ENCODE measurements at places on chromosomes 13 and 19.

DNA sequence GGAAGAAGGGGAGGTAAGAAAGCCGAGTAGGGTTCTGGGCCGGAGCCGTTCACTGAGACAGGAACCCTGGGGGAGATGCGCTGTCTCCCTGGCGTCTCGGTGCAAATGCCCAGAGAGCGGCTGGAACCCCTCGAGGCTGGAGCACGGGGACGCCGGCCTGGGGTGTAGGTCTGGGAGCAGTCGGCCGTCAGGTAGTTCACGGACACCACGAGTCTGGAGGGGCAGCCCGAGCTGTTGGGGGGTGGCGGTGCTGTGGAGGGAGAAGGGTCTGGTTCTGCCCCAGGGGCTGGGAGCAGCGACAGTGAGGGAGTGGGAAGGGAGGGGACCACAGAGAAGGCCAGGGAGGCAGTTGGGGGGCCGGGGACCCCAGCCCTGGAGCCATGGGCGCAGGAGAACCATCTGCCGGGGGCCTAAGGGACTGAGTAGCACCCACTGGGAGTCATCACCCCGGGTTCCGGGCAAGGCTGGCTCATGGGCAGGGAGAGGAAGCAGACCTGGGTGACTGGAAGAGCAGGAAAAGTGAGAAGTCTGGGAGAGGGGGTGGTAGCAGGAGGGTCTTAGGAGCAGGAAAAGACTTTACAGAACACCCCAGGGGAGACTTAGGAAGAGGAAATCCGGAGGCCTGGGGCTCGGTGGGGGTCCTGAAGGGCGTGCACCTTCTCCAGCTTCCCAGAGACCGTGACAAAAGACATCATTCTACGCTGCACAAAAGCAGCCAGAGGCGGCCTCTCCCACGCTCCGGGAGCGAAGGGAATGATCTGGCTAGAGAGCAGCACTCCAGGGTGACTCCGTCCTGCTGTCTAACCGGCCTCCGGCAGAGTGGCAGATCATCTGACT is 173.1 kb upstream of the SOX1 start:
- DNase-seq: no peak

DNA sequence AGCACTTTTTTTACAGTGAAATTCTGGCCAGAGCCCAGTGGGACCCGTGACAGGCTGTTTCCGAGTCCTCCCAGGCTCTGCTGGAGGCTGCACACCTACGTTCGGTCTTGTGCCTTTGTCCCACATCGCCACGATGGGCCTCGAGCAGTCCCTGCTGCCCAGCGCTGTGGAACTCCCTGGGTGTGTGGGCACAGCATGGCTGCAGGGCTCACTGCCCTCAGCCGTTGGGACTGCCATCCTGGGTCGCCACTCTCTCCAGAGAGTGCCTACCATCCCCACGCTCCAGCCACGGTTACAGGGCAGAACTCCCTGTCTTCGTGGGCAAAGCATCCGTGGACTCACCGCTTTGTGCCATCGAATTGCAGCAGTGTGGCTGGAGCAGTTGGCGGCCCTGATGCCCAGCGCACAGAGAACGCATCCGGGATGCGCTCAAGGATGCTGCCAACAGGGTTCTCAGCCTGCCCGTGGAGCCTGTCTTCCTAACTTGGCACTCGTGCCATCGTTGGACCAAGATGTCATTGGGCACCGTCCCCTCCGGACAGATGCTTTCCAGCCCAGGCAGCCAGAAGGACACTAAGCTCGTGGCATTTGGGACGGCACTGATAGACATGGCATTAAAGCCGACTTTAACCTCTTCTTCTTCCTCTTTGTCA is 85.0 kb upstream of the ARHGEF7 start:
- no peak for DNase-seq

DNA sequence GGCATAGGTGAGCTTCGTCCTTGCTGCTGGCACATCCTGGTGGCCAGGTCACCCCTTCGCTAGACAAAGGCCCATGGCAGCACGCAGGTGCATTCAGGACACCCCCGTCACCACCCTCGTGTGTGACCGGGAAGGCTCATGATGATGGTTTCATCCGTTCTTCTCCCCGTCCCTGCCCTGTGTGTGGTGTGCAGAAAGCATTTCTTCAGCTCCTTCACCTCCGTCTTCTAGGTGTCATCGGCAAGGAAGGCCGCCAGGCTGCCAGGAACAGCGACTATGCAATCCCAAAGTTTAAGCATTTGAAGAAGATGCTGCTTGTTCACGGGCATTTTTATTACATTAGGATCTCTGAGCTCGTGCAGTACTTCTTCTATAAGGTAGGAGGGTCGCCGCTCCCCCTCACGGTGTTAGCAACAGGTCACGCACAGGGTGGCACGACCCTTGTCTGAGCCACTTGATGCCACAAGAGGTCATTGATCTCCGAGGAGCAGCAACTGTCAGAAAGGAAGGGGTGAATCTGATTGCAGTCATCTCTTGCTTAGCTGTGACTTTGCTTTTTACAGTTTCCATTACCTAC is 111.0 kb upstream of the MCF2L start:
- DNase-seq: no peak

DNA sequence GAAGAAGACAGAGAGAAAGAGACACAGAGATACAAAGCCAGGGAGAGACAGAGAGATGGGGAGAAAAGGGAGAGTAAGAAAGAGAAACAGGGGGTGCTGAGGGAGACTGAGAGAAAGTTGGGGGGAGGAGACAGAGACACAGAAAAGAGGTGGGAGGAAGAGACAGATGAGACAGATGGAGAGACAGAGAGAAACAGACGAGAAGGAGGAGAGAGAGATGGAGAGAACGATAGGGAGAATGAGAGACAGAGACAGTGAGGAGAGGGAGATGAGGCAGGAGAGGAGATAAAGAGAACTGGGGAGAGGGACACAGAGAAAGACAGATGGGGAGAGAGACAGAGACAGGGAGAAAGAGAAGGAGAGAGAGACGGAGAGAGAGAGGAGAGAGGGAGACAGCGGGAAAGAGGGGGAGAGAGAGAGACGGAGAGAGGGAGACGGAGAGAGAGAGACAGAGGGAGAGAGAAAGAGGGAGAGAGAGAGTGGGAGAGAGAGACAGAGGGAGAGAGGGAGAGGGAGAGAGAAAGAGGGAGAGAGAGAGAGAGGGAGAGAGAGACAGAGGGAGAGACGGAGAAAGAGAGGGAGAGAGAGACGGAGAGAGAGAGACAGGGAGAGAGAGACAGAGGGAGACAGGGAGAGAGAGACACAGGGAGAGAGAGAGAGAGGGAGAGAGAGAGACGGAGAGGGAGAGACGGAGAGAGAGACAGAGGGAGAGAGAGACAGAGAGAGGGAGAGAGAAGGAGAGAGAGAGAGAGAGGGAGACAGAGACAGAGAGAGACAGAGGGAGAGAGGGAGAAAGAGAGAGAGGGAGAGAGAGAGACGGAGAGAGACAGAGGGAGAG is 12.6 kb downstream of the JOSD2 start:
- no peak for DNase-seq

DNA sequence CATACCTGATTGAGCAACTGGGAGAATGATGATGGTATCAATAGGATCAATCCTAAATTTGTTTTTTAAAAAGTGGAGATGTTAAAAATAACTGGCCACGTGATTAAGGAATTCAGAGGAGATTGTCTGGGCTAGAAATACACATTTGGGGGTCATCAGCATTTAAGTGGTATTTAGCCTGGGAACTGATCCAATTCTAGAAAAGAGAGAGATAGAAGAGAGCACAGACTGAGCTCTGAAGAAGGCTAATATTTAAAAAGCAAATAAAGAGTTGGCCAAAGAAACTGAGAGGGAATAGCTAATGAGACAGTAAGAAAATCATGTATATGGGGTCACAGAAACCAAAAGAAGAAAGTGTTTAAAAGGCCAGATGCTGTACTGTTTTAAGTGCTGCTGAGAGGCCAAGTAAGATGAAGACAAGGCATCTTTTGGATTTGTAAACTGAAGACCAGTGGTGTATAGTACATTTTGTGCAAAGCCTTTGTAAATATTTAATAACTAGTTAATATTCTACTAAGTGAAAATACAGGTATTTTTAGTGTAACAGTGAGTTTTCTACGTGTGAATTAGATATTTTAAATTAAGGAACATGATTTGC is 40.2 kb downstream of the UBL3 start:
- no peak for DNase-seq

DNA sequence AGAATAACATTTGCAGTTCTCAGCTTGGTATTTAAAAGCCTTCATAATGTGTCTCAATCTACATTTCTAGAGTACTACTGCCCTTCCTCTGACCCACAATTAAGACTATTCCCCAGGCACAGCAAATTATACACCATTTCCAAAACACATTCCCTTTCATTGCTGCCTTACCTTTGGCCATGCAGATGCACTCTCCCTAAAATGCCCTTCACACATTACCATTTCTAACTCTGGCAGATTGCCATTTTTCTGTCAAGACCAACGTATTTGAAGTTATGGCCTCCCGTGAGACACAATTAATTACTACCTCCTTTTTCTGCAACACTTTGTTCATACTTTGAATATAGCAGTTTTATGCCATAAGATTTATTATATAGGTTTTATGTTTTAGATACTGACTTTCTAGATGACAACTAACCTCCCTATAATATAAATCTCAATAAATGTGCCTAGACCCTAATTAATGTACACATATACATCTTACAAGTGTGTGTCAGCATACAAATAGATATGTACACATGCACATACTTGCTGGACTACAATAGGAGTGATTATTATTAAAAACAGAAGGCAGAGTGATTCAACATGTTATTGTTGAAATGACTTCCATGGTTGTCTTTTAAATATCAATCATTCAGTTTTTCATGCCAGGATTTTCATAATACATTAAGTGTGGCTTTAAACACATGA is 2902.5 kb downstream of the PCDH9 start:
- DNase-seq: no peak

- no peak for DNase-seq
Observed at GRCh38 chr19:7751157-7751783, 3.9 kb upstream of the CD209 start.

DNA sequence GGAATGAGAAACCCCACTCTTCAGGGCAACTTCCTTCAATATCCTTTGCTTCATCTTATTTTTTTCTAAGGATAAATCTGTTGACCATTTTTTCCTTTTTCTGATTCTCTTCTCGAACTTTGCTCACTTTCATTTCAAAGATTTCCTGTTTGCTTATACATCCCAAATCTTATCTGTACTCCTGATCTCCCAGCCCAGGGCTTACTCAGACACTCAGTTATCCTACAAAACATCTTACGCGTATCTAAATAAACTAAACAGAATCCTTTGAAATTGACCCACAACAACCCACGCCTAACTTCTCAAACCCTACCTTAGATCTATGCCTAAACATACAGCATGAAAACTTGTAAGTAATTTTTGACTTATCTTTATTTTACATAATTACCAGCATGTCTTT is 179.2 kb downstream of the ABCC4 start:
- no peak for DNase-seq

DNA sequence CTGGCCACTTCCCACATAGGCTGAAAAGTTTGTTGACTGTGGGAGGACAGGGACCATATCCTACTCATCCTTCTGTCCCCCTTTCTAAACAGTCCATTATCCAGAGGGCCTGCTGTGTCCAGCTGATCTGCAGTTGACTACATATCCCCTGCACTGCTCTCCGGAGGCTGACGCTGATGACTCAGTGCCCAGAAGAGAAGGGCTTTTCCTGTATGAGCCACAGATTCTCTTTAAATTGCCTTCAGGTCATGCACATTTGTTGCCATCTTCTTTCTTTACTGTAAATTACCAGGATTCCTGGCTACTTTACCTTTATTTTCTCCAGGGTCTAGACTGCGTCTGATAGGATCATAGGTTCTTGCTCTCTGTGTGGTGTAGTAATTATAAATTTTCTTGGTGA is 125.2 kb downstream of the LACC1 start:
- DNase-seq: no peak

DNA sequence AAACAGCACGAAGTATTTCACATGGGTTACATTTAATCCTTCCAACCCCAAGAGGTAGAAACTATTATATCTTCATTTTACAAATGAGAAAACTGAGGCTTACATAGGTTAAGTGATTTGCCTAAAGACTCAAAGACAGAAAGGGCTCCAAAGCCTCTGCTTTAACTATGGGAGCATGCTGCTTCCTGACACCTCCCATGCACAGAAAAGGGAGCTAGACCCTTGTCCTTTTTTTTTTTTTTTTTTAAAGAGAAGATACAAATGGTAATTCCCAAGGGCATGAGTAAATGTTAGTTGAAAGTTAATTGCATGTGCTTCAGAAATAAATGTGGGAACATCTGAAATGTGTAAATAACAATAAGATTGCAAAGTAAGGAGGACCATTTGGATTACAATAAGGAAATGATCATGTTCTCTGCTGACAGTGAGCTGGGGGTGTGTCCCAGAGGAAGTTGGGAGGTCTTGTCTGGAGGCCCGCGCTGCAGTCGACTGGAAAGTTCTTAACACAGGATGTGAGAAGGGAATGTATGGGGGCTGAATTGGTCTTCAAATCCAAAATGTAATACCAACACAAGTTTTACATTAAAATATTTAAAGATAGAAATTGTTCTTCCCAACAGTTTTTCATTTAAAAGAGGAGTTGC is 500.3 kb downstream of the KLF12 start:
- no peak for DNase-seq

DNA sequence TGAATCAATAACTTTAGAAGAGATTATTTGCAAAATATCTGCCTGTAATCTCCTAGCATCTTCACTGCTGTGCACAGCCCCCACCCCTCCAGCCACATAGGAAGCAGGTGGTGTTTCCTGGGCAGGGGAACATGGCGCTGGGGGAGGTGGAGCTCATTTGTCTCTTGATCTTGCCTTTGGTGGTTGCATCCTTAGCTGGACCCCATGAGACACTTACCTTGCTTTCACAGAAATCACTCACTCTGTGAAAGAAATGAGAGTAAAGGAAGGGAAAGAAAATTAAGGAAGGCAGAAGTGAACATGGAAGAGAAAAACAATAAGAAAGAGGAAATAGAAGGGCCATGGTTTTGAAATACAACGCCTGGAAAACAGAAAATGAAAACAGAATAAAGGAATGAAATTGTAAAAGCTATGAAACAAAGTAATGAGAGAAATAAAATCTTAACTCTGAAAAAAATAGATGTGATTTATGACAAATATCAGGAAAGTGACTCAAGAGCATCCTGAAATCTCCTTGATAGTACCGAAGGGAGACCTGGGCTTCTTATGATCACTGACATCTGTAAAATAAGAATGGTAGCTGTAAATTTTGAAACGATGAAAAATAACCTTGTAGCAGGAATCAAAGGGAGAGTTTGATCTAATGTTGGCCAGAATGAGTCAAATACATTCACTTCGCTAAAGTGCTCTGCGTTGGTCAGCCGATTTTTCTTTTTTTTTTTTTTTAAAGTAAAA is 17.2 kb upstream of the RNASEH2B start:
- DNase-seq: no peak

DNA sequence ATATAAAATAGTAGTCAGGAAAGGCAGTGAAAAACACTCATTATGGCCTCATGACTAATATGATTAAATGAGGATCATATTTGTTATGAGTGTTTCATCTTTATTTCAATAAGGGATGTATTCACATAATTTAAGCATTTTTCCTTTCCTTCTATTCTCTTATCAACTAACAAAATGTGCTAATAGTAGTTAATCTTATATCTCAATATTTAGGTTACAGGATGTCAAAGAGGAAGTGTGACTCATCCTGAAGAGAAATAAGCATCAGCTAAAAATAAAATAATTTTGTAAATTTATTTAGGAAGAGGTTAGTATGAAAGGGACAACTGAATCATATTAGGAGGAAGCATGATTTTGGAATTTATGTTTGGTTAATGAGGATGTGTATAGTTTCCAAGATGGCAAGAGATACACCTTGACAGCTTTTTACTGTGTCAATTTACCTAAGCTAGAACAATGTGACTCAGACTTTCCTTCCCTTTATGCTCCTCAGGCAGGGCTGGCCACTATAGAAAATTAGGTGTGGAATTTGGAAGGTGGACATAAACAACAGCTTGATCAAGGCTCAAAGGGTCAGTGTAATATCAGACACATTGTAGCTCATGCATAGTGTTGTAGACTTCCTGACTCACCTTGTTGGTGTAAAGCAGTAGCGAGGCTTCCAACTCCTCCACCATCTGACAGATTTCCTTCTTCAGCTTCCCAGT is 172.7 kb downstream of the SLITRK1 start:
- no peak for DNase-seq

Measured in stimulated activated CD4-positive, alpha-beta T cell treated with anti-CD3 and anti-CD28 coated beads, TNF-alpha, amount 100 ng/mL, for 1 hour (primary cell).